Globus pallidus (tissue), 1 donor: ENCODE measurements at places on chromosomes 2 and 18.

DNA sequence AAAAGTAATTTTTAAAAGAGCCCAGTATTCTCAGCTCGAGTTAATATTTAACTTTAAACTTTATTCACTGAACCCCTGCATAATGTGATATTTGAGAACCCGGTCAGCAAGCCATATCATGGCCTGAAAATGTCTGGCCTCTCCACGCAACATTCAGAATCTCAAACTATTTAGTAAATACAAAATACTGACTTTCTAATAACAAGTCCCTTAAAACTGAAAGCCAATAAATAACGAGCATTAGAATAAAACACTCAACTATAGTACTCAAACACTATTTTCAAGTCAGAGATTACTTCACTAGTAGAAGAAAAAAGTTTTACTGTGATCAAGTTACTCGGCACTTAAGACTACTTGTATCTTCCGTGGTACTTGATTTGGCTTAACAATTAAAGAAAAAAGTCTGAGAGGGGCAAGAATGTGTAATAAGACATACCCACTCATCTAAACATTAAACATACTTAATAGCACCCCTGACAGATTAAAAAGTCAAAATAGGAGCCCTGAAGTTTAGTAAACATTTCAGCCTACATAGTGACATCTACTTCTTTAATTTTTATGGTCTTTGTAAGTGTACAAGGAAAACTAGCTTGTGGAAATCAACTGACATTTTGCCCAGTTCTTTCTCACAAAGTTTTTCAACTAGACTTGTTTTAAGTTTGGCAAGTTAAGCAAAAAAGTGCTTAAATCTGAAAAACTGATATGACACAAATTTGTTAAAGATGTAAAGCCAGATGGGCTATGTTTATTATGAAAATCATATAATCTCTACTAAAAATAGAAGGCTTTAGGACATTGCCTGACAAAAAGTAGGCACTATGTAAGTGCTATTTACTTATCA, 38.2 kb downstream of the RTN4 start:
- DNase-seq = no peak

- DNase-seq = no peak
Measured at GRCh38 chr2:57987835-57988573, 58.6 kb upstream of the VRK2 start.

DNA sequence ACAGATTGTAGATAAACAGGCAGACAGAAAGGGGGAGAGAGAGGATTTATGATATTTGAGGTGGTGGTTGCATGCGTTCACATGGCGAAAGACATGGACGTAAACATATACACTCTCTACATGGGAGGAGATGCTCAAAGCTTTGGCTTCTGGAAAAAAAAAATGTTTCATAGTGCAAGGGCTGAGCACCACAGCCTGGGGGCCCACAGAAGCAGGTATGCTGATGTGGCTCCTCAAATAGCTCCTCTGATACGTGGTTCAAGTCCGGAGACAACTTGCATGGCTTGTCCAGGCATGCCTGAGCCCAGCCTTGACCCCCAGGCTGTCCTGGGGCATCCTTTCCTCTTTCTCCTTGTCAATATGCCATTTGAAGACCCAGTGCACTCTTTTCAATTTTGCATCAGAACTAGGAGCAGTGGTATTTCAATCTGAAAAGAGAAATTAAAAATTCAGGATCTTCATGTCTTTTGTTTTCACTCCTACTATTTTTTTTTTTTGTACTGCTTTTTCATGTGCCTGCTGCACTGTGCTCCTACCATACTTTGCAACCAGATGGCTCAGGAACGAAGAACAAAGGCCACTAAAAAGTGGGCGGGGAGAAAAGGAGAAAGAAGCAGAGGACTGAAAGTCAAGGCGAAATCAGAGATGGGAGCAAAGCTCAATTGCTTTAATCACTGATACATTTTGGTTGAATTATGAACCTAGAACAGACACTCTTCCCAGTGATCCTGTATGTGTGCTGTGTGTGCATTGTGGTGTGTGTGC, 495.7 kb upstream of the TCF4 start:
- no peak for DNase-seq

DNA sequence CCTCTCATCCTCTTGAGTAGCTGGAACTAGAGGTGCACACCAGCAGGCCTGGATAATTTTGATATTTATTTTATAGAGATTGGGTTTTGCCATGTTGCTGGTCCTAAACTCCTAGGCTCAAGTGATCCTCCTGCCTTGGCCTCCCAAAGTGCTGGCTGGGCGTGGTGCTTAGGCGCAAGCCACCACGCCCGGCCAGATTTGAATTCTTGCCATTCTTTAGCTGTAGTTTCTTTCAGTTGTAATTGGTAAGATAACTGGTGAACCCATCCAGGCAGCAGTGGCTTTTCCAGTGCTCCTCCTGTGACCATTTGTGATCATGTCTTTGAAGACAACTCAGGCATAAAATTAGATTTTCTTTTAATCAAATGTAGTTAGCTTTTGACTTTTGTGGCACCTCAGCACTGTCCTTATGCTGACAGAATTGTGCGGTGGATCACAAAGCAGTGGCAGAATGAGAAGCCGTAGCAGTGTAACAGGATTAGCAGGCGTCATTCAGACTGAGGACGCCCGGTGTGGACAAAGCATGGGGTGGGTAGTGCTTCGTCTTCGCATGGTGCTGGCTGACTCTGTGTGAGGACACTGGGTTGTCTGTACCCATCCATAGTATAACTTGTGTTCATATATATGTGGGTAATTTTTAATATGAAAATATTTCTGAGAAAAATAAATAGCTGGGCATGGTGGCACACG, 30.0 kb upstream of the TOGARAM2 start:
- DNase-seq = no peak

DNA sequence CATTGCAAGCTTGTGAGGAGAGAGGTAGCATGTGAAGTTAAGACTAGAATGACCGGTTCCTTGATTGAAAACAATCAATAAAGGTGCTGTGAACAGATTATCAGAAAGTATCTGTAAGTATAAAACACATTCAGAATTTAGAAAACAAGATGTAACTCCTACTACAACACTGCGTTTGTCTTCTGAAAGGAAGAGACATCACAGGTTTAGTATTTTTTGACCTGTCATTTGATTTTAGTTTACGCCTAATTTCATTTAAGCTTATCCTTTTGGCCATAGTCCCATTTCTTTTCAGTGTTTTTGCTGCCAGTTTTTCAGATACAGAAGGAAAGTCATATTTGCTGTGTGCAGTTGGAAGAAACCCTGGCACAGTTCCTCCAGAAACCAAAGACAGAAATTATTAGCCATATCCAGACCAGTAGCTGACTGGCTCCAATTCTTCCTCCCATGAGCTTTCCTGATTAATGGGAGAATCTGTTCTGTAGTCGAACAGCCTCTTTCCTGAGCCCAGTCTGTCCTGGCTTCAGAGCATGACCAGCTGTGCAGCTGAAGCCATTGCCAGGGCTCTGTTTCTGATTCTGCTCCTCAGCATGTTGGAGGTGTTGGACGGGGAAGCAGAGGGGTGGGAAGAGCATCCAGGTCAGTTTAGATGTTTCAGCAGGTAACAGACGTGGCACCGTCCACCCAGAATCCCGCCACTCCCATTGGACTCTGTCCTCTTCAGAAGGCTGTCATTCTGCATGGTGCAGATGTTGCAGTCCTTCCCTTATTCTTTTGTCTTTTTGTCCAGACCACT, 61.0 kb downstream of the CRIM1 start:
- DNase-seq = peak; percentile 12

- DNase-seq = no peak
Measured at GRCh38 chr2:106113361-106113966, 80.6 kb downstream of the UXS1 start.

DNA sequence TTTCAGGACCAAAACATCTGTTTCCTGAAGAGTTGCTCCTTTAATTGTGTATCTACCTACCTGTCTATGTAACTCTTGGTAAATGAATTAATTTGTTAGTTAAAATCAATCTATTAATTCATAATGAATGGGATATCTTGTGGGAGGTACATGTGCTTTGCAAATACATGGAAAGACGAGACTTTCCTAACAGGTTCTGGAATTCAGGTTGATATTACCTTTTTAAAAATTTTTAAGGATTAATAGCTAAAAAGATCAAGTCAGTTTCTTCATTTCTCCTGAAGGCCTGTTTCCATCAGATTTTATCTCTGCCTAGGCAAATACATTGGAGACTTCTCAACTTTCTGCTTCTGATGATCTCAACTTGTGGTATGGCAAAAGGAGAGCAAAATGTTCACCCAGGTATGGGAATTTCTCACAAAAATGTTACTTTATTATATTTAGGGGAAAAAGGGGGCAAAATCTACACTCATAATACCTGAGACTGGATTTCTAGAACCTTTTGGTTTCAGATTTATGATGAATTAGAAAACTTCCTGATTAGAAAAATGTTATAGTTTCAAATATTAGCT, 7.4 kb downstream of the TFPI start:
- DNase-seq = no peak

DNA sequence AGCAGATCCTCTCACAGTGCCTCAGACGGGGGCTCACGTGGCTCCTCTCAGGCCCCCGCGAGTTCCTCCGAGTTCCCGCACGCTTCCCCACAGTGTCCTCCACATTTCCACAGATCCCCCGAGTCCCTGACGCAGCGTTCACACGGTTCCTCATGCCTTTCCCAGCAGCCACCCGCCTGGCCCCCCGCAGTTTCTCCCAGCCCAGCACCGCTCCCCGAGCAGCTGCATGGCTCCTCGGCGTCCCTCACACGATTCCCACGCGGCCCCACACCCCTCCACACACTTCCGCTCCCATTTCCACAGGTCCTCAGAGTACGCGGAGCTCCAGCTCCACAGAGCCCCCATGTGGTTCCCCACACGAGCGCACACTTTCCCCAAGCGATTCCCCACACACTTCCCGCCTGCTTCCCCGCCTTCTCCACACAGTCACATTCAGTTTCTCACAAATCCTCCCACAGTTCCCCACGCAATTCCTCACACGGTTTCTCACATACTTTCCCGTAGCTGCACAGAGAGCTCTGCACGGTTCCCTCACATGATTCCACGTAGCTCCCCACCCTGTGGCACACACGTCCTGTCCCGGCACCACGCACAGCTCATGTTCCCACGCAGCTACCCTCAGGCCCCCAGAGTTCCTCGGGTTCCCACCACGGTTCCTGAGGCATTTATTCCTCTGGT, 39.9 kb downstream of the KIF1A start:
- DNase-seq = no peak

GRCh38 chr2:222861411-222862105, 722 bp downstream of the ACSL3 start:
- DNase-seq = peak; percentile 29

GRCh38 chr18:10926621-10927161, 222.7 kb downstream of the PIEZO2 start:
- DNase-seq = no peak

DNA sequence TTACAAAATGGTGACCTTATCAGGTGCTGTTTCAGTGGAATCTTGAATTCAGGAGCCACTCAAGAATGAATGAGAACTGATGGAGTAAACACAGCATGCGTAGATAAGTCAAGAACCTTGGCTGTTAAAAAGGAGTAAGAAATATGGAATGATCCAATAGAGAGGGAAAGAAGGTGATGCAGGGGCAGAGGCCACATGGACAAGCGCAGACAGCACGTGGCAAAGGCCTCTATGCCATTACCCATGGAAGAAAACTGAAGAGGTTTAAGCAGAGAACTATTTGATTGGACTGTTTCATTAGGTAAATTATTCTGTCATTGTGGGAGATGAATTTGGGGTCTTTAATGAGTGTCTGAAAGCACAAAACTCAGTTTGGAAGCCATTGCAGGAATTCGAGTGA, 142.4 kb upstream of the RASGRP3 start:
- DNase-seq = no peak
